ENCODE measurements at places on chromosomes 3 and 15. TPM values are rescaled to one million over a fixed set of nuclear protein-coding genes. Genes with fewer than 3 reads are reported as not detected.

GRCh38 chr3:47573190-47574172 is 5.2 kb downstream of the CSPG5 start:
- no peak for DNase-seq

DNA sequence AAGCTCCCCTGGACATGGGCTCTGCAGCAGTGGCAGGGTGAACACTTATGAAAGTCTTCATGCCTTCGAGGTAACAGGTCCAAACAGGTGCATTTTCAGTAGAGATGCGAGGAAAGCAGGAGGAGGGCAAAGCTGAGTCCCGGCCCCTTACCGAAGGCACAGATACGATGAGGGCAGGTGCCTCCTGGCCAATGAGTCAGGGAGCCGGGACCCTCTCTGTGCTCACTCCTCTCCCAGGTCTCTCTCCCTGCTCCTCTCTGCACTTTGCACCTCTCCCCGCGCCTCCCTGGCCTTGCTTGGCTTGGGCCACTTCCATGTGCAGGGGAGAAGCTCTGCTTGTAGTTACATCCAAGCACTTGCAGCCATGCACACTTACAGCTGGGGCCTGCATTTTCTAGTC is 187.1 kb downstream of the ATP10A start:
- no peak for DNase-seq

Gene SH3BP5
- 73.6 TPM for total RNA-seq

- no peak for DNase-seq
Measured at GRCh38 chr3:12394569-12395271, 89.6 kb upstream of the TSEN2 start.

Gene DUOX1
- 0.15 TPM for total RNA-seq

Gene RBP2
- total RNA-seq = not detected

- DNase-seq = no peak
Measured at GRCh38 chr15:35777061-35777460, 231.1 kb upstream of the DPH6 start.

DNA sequence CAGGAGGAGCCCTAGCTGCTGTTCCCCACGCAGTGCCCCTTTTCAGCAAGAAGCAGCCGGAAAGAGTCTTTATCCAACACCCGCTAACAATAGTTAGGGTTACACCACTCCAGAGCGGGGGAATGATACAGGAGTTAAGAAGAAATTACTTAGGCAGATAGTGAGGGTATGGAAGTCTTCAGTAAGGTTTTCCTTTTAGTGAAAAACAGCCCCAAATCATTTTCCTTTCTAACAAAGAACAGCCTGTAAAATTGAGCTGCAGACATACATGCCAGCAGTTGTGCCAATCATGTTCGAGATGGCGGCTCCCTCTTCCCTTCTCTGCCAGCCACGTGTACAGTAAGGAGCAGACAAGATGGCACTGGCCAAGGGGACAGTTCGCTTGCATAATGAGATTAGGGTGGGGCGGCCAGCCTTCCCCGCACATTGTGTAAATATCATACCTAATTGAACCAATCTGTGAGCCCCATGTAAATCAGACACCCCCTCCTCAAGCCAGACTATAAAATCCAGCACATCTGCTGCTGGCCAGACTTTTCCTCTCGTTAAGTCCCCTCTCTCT is 18.5 kb upstream of the SENP5 start:
- DNase-seq = no peak

DNA sequence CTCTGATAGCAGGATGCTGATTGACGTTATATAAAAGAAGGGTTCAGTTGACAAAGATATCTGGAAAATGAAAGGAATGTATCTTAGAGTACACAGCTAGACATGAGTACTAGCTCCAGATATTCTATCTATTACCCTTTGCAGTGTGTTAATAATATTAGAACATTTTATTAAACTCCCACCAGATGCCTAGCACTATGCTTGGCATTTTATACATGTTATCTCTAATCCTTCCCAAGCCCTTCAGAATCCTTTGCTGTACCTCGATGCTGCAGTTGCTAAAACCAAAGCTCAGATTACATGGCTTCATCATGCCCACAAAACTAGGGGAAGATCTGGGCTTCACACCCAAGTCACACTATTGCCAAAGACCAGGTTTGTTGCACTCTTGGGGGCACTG is 350.1 kb upstream of the AZI2 start:
- no peak for DNase-seq

GRCh38 chr3:35198857-35199256 is 440.5 kb upstream of the ARPP21 start:
- DNase-seq = no peak

Gene NEO1
- total RNA-seq = 3.9 TPM

DNA sequence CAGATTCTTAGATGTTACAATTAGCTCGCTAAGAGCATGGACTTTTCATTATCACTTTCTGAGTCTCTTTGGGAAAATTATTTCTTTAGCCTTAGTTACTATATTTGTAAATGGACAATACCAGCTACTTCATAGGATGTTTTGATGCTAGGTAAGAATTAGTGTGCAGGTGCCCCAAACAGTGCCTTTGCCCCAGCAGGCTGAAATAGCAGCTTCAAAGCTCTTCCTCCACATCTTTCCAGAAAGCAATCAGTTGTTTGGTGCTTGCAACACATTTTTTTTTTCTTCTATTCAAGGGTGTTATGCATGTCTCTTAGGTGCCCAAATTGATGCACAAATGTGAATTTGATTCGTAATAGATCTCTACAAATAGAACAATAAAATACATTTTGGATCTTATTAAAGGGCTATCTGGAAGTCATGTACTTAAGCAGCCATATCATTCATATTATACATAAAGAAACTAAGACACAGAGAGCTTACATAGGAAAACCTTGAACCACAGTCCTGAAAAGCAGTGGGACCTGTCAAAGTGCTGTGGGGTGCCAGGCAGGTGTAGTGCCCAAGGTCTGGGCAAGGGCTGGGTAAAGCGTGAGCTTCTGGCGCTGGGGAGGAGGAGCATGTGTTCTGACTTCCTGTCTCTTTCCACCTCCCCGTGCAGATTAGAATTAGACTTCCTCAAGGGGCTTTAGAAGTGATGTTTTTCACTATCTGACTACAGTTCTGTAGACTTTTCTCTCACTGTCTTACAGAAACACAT is 62.9 kb downstream of the FNDC3B start:
- DNase-seq = peak; percentile 48

- DNase-seq = no peak
Measured at GRCh38 chr3:158563076-158563475, 7.9 kb upstream of the MLF1 start.

- no peak for DNase-seq
Measured at GRCh38 chr3:81197386-81197785, 564.1 kb downstream of the GBE1 start.

GRCh38 chr3:23189187-23189586 is 13.9 kb upstream of the UBE2E2 start:
- no peak for DNase-seq

DNA sequence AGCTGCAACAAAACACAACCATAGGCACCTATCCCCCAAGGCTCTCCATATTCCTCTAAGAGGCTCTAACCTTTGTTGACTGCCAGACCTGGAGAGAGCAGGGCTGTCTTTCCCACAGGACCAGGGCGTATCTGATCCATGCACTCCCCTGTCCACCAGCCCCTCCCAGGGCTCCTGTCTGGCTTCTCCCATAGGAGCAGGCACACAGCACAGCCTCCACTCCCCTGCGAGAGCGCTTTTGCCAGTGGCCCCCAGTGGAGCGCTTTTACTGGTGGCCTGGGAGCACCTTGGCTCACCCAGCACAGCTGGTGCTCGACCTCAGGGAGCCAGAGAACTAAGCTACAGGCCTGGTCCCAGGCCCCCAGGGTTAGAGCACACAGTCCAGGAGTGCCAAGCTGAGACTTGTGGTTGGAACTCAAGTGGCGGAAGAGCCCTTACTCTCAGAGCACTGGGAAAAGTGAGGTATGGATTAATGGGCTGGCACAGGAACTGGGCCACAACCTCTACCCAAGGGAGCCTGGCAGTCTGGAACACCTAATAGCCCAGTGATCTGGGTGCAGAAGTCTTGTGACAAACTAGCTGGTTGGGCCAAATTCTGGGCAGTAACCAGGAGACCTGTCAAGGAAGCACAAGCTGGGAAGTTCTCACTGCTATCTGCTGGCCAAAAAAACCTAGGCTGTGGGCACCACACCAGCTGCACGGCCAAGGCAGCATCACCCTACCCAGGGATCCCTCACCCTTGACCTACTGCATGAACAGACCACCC is 79.6 kb downstream of the PPP2R3A start:
- DNase-seq = no peak

All from B cell (primary cell).